ENCODE measurements at places on chromosomes 13 and 19. TPM values are rescaled to one million over a fixed set of nuclear protein-coding genes. Genes with fewer than 3 reads are reported as not detected.

PBX4 gene
- 0.36 TPM for total RNA-seq

SHC2 gene
- 1.5 TPM for total RNA-seq

ZNF772 gene
- 22.1 TPM for total RNA-seq

DNA sequence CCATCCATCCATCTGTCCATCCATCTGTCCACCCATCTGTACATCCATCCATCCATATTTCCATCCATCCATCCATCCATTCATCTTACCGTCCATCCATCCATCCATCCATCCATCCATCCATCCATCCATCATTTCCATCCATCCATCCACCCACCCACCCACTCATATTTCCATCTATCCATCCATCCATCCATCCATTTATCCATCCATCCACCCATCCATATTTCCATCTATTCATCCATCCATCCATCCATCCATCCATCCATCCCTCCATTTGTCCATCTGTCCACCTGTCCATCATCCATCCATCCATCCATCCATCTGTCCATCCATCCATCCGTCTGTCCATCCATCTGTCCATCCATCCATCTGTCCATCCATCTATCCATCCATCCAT is 20.3 kb upstream of the EMC10 start:
- no peak for DNase-seq

DNA sequence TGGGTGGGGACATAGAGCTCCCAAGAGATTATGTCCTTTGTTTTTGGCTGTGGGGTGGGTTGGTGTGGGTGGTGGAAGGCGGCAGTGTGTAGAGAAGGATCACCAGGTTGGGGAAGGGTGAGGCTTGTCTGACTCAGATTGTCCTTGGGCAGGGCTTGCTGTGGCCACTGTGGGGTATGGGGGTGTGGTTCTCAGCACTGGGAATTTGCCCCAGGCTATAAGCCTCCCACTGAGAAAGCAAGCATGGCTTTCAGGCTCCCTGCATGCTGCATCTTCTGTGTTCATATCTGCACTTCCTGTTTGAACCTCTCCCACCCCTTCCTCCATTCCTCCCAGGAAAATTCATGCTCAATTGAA is 34.9 kb downstream of the DNAJC15 start:
- no peak for DNase-seq

DNA sequence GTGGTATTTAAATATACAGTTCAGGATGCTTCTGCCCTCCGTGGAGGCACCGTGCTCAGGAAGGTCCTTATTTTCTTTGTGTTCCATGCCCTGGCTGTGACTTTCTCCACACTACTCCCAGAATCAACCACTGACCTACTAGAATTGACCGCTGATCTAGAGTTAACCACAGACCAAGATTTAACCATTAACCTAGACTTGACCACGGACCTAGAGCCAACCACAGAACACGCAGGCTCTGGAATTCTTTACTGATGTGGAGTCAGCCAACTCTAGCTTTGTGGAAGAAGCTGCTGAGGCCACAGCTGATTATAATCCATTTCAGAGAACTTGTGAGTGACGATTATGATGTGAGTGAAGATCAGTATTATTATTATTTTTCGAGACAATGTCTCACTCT is 18.0 kb downstream of the GTF2F2 start:
- no peak for DNase-seq

DNA sequence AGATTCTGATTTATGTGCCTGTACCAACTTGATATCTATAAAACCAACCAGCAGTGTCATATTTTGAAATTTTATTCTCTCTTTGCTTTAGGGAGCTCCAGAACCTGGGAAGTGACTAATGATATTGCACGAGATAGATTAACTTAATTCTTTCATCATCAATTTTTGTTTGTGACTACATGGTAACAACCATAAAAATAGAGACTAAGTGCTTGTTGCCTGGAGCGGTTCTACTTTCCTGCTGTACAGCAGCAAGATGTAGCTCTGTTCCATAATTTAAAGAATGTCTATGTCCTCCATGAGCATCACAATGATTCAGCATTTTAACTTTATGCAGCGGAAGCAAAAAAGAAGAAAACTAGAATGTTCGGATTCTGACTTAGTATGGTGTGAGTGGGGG is 275.6 kb downstream of the KLF5 start:
- no peak for DNase-seq

- peak; percentile 100 for DNase-seq
These were observed 4.8 kb downstream of the SPHK2 start for GRCh38 chr19:48624067-48624594.

DNA sequence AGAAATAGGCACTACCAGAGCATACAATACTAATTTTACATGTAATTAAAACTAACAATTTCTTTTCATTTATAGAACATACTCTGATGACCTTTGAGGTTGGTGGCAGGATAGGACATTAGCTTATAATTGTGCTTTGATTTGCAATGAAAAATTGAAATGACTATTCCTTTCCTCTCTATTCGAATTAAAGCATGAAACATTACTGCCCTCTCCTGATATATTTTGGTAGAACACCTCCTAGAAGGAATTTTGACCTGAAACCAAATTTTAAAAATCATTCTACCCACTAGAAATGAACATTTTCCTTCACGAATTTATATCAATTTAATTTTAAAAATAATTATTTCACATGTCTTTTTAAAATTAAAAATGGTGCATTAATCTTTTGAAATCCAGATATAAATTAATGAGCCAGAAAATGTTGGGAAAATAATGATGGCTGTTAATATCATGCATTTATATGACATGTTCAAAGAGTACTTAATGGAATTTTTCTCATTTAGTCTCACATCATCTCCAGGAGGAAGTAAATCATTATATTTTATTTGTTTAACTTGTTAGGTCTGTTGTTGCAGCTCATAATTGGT is 556.3 kb upstream of the ARGLU1 start:
- DNase-seq, result no peak

Measured in osteoblast (primary cell).